ENCODE measurements at places on chromosomes 12 and 14.

DNA sequence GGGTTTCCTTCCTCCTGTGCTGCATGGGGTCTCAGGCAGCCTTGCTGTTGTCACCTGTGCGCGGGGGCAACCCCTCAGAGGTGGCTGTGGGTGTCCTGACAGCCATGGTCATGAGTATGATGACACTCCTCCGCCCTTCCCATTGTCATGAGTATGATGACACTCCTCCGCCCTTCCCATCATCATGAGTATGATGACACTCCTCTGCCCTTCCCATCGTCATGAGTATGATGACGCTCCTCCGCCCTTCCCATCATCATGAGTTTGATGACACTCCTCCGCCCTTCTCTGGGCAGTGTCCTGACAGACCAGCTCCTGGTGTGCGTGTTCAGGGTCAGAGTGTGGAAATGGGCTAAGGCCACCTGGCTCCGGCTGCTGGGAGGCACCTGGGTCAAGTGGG, 40.0 kb downstream of the FBRSL1 start:
- no peak for DNase-seq

DNA sequence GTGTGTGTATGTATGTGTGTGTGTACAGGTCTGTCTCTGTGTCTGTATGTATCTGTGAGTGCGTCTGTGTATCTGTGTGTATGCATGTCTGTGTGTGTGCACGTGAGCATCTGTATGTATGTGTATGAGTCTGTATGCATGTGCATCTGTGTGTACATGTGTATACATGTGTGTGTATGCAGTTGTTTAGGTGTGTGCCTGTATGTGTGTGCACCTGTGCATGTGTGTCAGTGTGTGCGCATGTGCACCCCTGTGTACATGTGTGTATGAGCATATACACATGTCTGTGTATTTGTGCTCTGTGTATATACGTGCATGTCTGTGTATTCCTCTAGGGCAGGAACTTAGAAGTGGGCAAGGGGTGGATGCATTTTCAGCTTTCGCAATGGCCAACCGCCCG, 116.0 kb downstream of the TMEM132C start:
- no peak for DNase-seq

DNA sequence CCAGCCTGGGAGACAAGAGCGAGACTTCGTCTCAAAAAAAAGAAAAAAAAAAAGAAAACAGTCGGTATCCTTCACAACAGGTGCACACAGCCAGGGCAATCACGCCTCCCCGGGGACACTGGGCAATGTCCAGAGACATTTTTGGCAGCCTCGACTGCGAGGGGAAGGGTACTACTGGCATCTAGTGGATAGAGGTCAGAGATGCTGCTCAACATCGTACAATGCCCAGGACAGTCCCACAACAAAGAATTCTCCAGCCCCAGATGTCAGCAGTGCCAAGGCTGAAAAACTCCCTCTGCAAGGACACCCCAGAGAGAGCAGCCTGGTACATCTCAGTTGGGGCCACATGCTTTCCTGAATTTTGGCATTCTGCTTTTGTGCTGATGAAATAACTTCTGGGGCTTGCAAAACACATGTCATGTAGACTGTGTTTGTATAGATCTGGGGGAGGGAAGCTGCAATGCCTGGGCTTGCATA, 21.5 kb downstream of the ALDH2 start:
- no peak for DNase-seq

- DNase-seq, result no peak
Measured at GRCh38 chr12:14839262-14839661, 4.1 kb downstream of the ART4 start.

GRCh38 chr12:94870511-94870910, 133.0 kb downstream of the NDUFA12 start:
- DNase-seq, result no peak

Measured in activated CD8-positive, alpha-beta memory T cell treated with anti-CD3 and anti-CD28 coated beads for 1 hour (primary cell).